Ureter (tissue), 1 donor: ENCODE measurements at places on chromosomes 12 and 14.

DNA sequence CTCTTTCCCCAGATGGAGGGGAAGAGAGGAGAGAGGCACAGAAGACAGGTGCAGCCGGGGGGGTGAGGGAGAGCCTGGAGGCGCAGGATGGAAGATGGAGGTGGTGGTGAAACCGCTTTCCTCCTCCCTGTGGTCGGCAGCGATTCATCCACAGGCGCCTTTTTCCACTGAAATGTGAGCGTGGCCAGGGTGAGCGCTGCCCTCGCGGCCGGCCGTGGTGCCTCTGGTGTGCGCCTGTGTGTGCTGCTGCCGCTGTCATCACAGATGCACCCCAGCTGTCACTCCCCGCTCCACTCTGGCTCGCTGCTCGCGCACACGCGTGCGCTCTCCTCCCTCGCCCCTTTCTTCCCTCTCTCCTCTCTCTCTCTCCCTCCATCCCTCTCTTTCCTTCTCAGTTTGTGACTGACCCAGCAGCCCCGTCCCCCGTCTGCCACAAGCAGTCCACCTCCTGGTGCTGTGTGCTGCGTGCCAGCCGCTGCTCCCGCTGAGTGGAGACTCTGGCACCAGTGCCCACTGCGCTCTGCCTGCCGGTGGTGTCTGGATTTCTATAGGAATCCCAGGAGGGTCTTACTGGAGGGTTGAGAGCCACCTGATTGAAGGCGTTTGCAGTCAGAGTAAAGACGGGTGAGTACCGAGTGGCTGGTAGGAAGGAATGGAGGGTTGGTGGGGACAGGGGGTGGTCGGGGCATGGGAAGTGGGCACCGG lies at the start of gene LRTM2:
Gene LRTM2 (plus strand): TSS at position 375 of the 705 bp plus-strand sequence. CDS start 7,584 bp downstream, outside the sequence.
- DNase-seq: no peak

- DNase-seq: no peak
These were observed 105.4 kb upstream of the NAP1L1 start for GRCh38 chr12:76189851-76190250.

GRCh38 chr12:100795174-100795799 lies 711 bp downstream of the ANO4 start:
- DNase-seq: no peak

- no peak for DNase-seq
These were observed 260.6 kb downstream of the BCL11B start for GRCh38 chr14:99011385-99011784.

GRCh38 chr12:7907009-7907408 lies 29.0 kb downstream of the SLC2A3 start:
- no peak for DNase-seq
